Fibroblast of skin of left quadriceps (primary cell): ENCODE measurements at places on chromosomes 12 and 14.

GRCh38 chr12:124410354-124411175, 115.7 kb downstream of the RFLNA start:
- no peak for DNase-seq

GRCh38 chr12:122457627-122458026, 35.2 kb upstream of the CLIP1 start:
- no peak for DNase-seq

- no peak for DNase-seq
These were observed 5.8 kb upstream of the SLC48A1 start for GRCh38 chr12:47767216-47767724.

DNA sequence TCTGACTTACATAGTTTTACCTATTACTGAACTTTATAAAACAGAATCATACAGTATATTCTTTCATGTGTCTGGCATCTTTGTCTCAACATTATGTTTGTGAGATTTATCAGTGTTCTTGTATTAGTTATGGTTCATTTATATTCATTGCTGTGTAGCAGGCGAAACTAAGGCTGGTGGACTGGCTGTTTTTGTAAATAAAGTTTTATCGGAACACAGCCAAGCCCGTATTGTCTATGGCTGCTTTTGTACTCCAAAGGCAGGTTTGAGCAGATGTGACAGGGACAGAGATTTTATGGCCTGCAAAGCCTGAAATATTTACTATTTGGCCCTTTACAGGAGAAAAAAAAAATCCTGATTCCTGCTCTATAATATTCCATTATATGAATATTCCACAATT, 405.8 kb upstream of the RGS6 start:
- no peak for DNase-seq

GRCh38 chr14:42047421-42048055, 440.9 kb downstream of the LRFN5 start:
- no peak for DNase-seq

DNA sequence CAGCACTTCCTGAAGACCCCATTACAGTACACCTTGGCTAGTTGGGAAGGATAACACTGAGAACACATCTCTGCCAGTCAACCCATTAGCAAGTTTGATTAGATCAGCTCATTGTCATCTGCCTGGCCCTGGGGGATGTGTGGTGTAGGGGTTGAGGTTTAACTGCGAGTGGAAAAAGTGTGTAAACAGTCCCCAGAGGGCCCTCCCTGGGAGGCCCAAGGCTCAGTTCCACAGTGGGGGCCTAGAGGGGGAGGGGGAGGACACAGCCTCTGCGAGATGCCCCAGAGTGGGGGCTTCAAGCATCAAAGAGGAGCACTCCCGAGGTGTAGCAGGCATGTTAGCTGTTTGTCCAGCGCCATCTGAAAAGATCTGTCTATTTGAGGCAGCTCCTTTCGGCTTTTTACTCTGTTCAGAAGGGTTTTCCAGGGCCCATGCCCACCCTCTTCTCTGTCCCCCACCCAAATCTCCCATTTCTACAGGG, 344 bp downstream of the LPAR5 start:
- no peak for DNase-seq

DNA sequence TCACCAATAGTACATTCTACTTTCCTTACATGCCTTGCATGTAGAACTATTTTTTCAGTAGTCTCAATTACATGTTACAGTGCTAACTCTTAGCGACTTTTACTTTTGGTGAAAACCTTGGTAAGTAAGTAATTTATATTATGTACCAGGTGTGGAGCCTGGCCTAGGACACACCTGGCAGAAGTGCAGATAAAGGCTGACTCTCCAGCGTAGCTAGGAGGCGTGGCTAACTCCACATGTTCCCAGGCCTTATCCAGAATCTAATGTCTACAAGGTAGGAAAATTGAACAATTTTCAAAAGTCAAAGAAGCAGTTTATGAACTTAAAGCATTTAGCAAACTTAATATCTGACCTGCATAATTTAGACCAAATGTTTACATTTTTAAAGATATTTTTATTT, 157.4 kb downstream of the DHRS2 start:
- DNase-seq: no peak

DNA sequence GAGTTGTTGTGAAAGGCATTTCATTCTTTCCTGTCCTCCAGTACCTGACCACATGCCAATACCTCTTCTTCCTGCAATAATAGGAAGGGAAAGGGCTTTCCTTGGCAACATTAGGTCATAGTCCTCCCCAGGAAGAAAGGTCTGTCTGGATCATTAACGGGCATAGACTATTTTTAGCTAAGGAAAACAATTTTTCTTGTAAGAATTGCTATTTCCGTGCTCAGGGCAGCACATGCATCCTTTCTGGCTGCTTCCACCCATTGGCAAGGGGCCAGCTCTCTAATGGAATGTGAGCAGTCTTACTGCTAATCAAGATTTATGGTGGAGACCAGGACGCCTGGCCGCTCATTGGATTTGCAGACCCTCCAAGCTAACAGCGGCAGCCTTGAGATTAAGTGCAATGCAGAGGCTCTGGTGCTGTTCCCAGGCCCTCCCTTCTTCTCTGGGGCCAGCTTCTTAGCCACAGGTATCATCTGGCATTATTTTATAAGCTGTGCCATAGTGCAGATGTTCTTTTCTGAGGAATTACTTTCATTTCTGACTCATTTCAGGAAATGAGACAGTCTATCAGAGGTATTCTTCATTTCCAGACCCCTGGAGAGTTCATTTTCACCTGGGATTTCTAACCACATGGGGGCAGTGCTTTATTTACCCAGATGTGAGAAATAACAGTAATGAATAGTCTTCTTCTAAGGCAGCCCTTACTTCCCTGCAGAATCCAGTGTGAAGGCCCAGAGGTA, 52.9 kb downstream of the ANO6 start:
- peak; percentile 87 for DNase-seq

DNA sequence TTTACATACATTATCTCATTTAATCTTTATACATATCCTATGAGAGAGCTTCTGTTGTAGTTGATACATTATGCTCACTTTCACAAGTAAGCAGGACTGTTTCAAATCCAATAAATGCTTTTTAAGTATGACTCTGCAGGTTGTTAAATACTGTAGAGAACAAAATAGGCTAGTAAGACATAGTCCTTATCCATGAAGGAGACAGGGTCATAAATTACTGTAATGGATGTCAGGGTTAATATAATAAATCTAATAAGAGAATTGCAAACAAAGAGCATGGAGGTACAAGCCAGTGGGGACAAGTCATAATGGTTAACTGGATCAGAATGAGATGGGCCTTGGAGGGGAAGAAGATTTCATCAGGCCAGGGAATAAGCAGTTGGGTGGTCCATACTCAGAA, 303.8 kb upstream of the RGS6 start:
- no peak for DNase-seq

DNA sequence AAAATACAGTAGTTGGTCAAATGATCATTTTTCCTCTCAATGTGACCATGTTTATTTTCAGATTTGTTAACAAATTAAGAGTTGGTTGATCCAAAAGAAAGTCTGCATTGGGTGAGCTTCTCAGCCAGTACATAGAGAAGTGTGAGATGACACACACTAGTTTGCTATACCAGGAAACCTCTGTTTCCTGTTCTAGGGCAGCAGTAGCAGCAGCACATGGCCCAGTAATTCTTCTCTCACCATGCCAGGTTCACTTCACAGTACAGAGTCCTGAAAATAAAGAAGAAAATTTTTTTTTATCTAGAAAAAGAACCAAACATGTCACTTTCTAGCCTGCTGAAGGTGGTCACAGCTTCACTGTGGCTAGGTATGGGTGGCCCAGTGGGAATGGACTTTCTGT, 250.2 kb upstream of the OR4E1 start:
- DNase-seq: no peak

GRCh38 chr14:70213721-70214282, 25.1 kb upstream of the SLC8A3 start:
- no peak for DNase-seq

DNA sequence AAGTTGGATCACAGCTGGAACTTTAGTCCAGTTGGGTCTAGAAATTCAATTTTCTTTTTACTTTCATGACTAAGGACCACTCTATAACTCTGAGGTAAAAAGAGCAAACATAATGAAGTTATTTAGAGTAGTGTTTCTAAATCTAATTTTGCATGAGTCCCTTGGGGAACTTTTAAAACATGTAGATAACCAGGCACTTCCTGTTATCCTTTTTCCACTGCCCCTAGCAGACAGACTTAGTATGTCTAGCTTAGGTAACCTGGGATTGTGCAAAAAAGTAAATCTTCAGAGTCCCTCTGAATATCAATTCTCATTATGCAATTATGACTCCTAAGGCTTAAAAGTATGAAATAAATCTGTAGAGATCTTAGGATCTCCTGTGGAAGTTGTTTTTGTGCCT, 371.2 kb downstream of the DIO2 start:
- DNase-seq: no peak

DNA sequence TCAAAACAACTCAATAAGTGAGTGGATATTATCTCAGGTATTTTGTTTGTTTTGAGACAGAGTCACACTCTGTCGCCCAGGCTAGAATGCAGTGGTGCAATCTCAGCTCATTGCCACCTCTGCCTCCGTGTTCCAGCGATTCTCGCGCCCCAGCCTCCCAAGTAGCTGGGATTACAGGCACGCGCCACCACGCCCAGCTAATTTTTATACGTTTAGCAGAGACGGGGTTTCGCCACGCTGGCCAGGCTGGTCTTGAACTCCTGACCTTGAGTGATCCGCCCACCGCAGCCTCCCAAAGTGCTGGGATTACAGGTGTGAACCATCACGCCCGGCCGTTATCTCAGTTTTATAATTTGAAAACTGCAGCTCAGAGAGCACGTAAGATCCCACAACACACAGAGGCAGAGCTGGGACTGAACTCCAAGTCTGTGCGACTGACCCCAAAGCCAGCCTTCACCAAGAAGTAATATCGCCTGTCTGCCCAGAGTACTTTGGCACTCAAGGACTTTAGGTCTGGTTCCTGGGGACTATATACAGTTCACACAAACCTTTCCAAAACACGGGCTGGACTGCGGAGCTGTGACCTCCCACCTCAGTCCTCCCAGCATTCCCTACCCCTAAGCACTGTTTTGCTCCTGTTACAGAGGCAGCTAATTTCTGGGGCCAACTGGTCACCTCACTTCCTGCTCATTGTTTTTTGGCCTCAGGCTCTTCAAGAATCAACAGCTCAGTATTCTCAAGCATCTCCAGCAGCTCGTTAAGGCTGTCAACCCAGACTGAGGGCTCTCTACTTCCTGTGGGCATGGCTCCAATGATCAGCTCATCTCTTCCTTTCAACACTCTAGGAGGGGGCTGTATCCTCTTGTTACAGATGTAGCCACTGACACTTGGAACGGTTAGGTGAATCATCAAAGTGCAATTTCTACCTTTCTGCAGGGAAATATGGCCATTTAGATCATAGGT, 22.5 kb downstream of the TESC start:
- DNase-seq: no peak

DNA sequence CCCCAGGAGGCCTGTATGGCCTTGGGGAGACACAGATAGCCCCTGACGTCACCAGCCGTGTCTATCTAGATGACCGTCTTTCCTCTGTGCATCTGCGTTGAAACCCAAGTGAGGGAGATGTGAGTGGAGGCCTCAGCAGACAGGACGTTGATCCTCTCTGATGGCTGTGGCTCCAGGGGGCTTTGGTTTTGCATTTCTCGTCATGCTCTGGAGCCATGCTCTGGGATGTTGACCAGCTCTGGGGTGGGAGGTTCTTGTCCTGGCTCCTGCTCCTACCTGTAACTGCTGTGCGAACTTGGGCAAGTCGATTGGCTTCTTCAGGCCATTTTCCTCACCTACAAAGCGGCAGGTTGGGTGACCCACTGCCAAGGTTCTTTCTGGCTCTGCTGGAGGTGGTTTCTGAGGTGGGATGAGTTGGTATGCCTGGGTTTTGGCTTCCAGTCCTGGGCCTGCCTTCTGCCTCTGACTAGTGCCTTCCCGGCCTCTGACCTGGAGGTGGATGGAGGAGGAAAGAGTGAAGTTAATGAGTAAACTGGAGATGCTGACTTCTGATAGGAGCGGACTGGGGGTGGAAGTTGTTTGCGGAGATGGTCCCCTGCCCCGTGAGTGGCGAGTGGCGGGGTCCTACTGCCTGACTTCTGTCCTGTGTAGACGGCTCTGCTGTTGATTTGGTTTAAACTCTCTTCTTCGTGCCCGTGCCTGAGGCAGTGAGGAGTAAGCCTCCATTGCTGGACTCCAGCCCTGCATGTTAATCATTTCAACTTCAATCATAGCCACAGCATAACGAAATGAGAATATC, 8.4 kb downstream of the TSPAN9 start:
- no peak for DNase-seq

- DNase-seq: no peak
These were observed 196.2 kb downstream of the CACNA1C start for GRCh38 chr12:2248901-2249381.

GRCh38 chr12:57127726-57128518, at the start of gene LRP1:
LRP1 (plus strand) TSS chr12:57128483; CDS start chr12:57128965, 482 bp downstream.
- DNase-seq: no peak

DNA sequence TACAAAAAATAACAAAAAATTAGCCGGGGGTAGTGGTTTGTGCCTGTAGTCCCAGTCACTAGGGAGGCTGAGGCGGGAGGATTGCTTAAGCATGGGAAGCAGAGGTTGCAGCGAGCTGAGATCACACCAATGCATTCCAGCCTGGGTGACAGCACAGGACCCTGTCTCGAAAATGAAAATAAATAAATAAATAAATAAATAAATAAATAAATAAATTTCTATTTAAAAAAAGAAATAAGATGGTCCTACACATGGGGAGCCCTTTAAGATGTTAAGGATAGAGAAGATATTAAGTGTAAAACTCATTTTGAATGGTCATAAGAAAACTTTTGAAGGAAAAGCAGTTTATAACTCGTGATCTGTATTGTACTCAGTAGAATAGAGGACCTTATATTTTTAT, 8.2 kb upstream of the MRPL42 start:
- DNase-seq: no peak

GRCh38 chr12:132765361-132765760, 3.7 kb upstream of the ANKLE2 start:
- DNase-seq: no peak

GRCh38 chr14:24741871-24742270, 107.9 kb upstream of the GZMB start:
- DNase-seq: peak; percentile 4

- DNase-seq: no peak
These were observed 113.4 kb upstream of the SCAF11 start for GRCh38 chr12:46103559-46104383.

- no peak for DNase-seq
These were observed 69.9 kb downstream of the MON2 start for GRCh38 chr12:62536546-62536945.

- no peak for DNase-seq
These were observed 762.9 kb downstream of the C12orf50 start for GRCh38 chr12:87266305-87266704.

GRCh38 chr14:104603711-104604401, 716 bp downstream of the TMEM179 start:
- no peak for DNase-seq
